Airway epithelial cell (primary cell): ENCODE measurements at places on chromosomes 5 and 9. TPM values are rescaled to one million over a fixed set of nuclear protein-coding genes. Genes with fewer than 3 reads are reported as not detected.

The HTR1A gene
- total RNA-seq: not detected in 2 replicates

The UBAP1 gene
- total RNA-seq: 29.6 and 45.4 TPM in 2 replicates

The INSL6 gene
- total RNA-seq: not detected in 2 replicates

The CENPP gene
- total RNA-seq: 2.3 and 4.8 TPM in 2 replicates

The MYOZ3 gene
- total RNA-seq: not detected in 2 replicates

The ADAMTS13 gene
- total RNA-seq: 0.56 and 1.6 TPM in 2 replicates

The GPSM1 gene
- total RNA-seq: 10.3 and 13.2 TPM in 2 replicates

The ZFP37 gene
- 0.63 and 1.1 TPM in 2 replicates for total RNA-seq

The OBP2B gene
- total RNA-seq: not detected in 2 replicates

The FOXI1 gene
- total RNA-seq: not detected in 2 replicates

The CEP72 gene
- total RNA-seq: 5.7 and 7.1 TPM in 2 replicates

The FOXD4L4 gene
- 0.07 and 0.19 TPM in 2 replicates for total RNA-seq

The GFI1B gene
- not detected in 2 replicates for total RNA-seq

The SLC26A2 gene
- total RNA-seq: 7.8 and 10.0 TPM in 2 replicates

The PCDHB15 gene
- 0.07 and 0.28 TPM in 2 replicates for total RNA-seq

The NUTM2F gene
- not detected in 2 replicates for total RNA-seq

The ARL14EPL gene
- not detected in 2 replicates for total RNA-seq

The PCDHGA4 gene
- total RNA-seq: 0.23 and 0.63 TPM in 2 replicates

The SPATA31A3 gene
- not detected in 2 replicates for total RNA-seq
